Aorta (tissue), 5 donors: ENCODE measurements at places on chromosomes 12 and 14. TPM values are rescaled to one million over a fixed set of nuclear protein-coding genes. Genes with fewer than 3 reads are reported as not detected.

AP5M1 gene
- 11.7 TPM for polyA plus RNA-seq

GNS gene
- polyA plus RNA-seq, result 29.6 TPM

PPP1R1A gene
- polyA plus RNA-seq, result 15.8 TPM

DENR gene
- 31.7 TPM for polyA plus RNA-seq

TRIM9 gene
- 0.25 TPM for polyA plus RNA-seq
